ENCODE measurements at places on chromosomes 4 and X.
A peak's percentile ranks its signal among the peaks of the same experiment; 100 is the strongest.

GRCh38 chr4:120082251-120082650, 15.6 kb upstream of the MAD2L1 start:
- DNase-seq = no peak

DNA sequence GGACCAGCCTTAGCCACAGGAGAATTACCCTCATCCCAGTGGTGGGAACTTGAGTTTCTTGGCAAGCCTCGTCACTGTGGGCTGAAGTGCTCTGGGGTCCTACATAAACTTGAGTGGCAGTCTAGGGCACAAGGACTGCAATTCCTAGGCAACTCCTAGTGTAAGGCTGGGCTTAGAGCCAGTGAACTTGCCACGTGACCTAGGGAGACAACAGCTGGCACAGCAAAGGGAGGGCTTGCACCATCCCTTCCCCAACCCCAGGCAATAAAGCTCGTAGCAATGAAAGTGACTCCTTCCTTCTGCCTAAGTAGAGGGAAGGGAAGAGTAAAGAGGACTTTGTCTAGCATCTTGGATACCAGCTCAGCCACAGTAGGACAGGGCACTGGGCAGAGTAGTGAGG, 81.8 kb downstream of the TEX11 start:
- DNase-seq = no peak

- no peak for DNase-seq
Observed at GRCh38 chrX:16683007-16683664, 29.3 kb downstream of the CTPS2 start.

- peak; percentile 27 for DNase-seq
Observed at GRCh38 chr4:145936142-145936996, 2.3 kb downstream of the ZNF827 start.

DNA sequence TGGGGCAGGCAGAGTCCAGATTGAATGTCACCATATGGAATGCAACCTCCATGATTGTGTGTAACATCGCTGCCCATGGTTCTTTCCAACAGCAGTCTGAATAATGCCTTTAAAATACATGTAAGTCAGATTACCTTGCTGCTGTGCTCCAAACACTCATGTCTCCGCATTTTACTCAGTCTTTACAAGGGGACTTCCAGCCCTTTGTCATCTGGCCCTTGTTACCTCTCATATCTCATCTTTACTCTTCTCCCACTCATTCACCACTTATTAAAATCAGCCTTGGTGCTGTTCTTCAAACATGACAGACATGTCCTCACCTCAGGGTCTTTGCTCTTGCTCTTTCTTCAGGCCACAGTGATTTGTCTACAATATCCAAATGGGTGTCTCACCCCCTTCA, 200.4 kb upstream of the GYPA start:
- no peak for DNase-seq

- DNase-seq = no peak
Observed at GRCh38 chrX:106168107-106168506, at the start of gene PWWP3B. PWWP3B (plus strand) TSS chrX:106168305; CDS start chrX:106205433, 37,128 bp downstream.

DNA sequence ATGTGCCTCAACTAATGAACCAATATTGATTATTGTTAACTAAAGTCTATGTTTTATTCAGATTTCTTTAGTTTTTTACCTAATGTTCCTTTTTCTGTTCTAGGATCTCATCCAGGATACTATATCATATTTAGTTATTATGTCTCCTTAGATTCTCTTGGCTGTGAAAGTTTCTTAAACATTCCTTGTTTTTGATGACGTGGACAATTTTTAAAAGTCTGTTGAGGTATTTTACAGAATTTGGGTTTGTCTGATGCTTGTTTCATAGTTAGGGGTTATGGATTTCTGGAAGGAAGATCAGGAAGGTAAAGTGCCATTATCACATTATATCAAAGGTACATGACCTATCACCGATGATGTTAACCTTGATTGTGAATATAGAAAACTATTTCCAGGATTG, 18.2 kb upstream of the MCTS1 start:
- DNase-seq = no peak

DNA sequence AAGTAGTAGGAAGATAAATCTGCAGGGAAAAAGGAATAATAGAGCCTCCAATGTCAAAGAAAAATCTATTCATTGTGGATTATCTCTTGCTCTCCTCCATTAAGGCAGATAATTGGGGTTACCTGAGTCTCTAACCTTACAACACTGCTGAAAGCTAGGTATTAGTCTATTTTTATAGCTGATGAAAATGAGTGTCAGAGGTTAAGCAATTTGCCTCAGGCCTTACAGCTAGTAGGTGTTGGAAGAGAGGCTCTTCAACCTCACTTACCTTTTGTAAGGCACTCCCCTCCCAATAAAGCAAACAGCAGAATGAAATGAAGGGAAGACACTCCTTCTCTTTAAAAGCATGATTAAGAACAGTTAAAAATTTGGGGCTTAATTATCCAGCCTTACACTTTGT, 45.4 kb upstream of the GAB1 start:
- no peak for DNase-seq

- no peak for DNase-seq
Observed at GRCh38 chr4:113344100-113344499, 294.6 kb downstream of the ANK2 start.

DNA sequence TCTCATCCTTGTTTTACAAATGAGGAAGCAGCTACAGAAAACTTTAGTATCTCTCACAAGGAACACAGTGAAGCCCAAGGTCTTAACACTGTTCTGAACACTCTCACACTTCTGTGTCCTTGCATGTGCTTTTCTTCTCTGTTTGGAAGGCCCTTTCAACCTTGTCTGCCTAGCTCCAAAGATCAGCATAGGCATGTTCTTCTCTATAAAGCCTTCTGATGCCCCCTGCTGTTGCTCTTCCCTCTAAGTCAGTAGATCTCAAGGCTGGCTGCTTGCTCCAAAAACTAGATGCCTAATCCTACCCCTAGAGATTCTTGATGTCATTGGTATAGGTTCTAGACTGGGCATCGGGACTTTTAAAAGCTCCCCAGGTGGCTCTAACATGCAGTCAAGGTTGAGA, 5.9 kb downstream of the APOO start:
- no peak for DNase-seq

GRCh38 chr4:163748449-163748848, 254.0 kb downstream of the TMA16 start:
- DNase-seq = no peak

DNA sequence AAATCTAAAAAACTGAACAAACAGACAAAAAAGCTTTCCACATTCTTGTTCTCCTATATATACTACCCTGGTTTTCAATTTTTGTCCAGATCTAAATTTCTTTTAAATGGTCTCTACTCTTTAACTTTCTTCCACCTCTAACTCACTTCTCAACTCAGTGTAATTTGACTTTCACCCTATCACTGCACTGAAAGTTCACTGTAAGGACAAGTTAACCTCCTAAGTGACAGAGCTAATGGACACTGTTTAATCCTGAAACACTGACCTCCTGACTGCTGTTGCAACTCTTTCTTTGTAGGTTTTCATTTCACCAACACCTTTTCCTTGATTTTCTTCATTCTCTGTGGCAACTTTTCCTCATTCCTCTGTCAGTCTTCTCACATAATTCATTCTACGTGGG, 50.0 kb downstream of the ATOH1 start:
- no peak for DNase-seq

GRCh38 chr4:95606739-95607138, 58.0 kb upstream of the UNC5C start:
- no peak for DNase-seq

DNA sequence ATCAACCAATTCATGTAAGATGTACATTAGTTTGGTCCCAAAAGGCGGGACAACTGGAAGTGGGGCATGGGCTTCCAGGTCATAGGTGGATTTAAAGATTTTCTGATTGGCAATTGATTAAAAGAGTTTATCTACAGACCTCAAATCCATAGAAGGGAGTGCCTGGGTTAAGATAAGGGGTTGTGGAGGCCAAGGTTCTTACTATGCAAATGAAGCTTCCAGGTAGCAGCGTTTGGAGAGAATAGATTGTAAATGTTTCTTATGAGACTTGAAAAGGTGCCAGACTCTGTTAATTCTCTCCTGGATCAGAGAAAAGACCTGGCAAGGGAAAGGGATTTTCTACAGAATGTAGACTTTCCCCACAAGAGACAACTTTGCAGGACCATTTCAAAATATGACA, 2.4 kb downstream of the MGST2 start:
- DNase-seq = no peak

DNA sequence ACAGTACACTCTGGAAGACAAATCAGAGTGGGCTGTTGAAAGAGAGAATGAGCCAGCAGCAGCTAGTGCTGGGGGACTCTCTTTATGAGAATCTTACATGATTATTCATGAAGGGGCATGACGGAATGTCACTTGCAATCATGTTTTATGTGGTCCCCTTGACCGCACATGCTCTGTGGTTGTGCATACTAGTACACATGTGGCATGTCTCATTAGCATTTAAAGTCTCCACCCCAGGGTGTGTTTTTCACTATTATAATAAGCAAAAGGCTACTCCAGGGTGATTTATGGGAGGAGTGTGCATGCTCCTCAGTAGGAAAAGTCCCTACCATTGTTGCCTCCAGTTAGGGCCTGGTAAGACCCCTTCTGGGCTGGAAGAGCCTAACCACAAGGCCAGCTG, 30.7 kb upstream of the MAGEA11 start:
- no peak for DNase-seq

DNA sequence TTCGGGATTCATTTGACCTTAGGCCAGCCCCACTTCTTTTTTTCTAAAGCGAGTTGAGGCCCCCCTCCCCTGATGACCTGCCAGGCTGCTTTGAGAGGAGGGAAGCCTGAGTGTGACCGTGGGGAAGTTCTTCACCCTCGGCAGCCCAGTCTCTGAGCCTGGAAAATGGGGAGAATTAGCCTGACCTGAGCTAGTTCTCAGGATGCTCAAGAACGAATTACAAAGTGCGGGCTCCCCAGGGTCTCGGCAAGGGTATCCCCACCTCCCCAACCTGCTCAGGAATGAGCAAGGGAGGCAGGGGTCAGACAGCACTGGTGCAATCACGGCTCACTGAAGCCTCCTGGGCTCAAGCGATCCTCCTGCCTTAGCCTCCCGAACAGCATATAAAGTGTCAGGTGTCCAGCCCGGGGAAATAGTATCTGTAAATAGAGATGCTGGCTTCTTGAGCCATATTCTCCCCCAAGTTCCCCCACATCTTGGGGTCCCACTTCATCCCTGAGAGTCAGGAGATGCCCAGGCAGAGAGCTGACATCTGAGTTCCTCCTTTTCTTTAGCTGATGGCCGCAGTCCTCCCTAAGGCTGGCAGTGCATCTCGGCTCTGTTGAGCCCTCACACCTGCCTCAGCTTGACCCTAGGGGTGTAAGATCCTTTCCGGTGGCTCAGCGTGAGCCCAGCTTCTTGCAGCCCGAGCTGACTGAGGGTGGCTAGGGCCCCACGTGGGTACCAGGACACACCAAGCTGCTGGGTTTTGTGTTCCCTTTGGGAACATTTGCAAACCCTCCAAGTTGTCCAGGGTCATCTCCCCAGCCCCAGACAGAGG, 1.6 kb downstream of the DUSP9 start:
- no peak for DNase-seq

- no peak for DNase-seq
Observed at GRCh38 chrX:130158311-130158710, 7.3 kb downstream of the AIFM1 start.

GRCh38 chr4:44354172-44354571, 94.4 kb downstream of the KCTD8 start:
- no peak for DNase-seq

DNA sequence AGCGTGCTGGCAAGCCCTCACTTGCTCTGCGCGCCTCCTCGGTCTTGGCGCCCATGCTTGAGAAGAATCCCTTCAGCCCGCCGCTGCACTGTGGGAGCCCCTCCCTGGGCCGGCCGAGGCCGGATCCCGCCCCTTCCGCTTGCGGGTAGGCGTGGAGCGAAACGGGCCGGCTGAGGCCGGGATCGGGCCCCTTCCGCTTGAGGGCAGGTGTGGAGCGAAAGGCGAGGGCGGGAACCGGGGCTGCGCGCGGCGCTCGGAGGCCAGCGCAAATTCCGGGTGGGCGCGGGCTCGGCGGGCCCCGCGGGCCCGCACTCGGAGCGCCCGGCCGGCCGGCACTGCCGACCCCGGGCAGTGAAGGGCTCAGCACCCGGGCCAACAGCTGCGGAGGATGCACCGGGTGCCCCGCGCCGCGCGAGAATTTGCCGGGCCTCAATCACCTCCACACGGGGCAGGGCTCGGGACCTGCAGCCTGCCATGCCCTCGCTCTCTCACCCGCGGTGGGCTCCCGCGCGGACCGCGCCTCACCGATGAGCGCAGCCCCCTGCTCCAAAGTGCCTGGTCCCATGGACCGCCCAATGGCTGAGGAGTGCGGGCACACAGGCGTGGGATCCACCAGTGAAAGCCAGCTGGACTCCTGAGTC, 58.1 kb upstream of the GBA3 start:
- DNase-seq = no peak

- no peak for DNase-seq
Observed at GRCh38 chrX:123756320-123756719, 23.5 kb upstream of the THOC2 start.

DNA sequence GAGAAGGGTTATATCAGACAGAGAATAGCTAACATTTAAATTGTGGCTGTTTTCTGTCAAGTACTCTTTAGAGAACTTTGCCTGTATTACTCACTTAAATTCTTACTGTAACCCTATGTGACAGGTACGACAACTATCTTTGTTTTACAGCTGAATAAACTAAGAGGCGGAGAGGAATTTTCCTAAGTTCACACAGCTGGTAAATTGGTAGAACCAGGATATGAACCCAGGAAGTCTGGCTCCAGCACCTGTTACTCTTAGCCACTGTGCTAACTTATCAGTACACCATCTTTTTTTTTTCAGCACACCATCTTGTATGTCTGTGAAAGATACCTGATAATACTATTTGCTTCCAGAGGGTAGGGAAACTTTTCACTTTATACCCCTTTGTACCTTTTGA, 2.0 kb upstream of the SYP start:
- DNase-seq = no peak

GRCh38 chr4:3445111-3445820, 3.5 kb downstream of the HGFAC start:
- no peak for DNase-seq

DNA sequence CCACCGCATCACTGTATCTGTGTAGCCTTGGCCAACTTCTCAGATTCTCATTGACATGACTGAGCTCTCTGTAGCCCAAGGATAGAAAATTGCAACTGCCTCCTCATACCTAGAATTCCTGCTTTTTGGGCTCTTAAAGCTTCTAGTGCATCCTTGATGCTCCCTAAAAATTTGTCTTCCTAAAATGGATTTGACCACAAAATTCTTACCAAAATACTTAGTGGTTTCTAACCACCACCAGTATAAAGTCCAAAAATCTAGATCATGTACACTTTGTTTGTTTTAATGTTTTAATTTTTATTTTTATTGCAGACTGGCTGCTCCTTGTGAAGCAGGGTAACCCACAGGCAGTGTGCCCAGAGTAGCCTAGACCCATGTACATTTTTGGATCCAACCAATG, 75.5 kb downstream of the TBC1D9 start:
- DNase-seq = no peak

- no peak for DNase-seq
Observed at GRCh38 chrX:22338740-22339139, 66.0 kb downstream of the CBLL2 start.

- no peak for DNase-seq
Observed at GRCh38 chr4:65535113-65535512, 135.2 kb downstream of the EPHA5 start.

- no peak for DNase-seq
Observed at GRCh38 chr4:10963958-10964703, 279.6 kb upstream of the CLNK start.

GRCh38 chr4:532588-533317, 33.7 kb downstream of the PIGG start:
- no peak for DNase-seq
